ENCODE measurements at places on chromosomes 4 and X. TPM values are rescaled to one million over a fixed set of nuclear protein-coding genes. Genes with fewer than 3 reads are reported as not detected.

GRCh38 chr4:151323667-151324066 lies 1.7 kb downstream of the SH3D19 start:
- H3K36me3 ChIP-seq: no peaks in the 10 kb centered on the region
- H3K27ac ChIP-seq: peak overlapping the region; percentile 57
- H3K4me3 ChIP-seq: peak overlapping the region; percentile 86

ART3 gene
- not detected for polyA plus RNA-seq

NMU gene
- not detected for polyA plus RNA-seq

SRPX2 gene
- polyA plus RNA-seq: 11.6 TPM

- H3K27me3 ChIP-seq: no peaks in the 10 kb centered on the region
- H3K4me1 ChIP-seq: no peaks in the 10 kb centered on the region
- H3K27ac ChIP-seq: no peak overlapping the region
- no peak for DNase-seq
Measured at GRCh38 chr4:137470806-137471205, 61.5 kb downstream of the PCDH18 start.

PNMA6F gene
- polyA plus RNA-seq: not detected

GRCh38 chr4:133493776-133494175 lies 344.7 kb downstream of the PCDH10 start:
- H3K4me3 ChIP-seq: no peak overlapping the region
- H3K36me3 ChIP-seq: no peaks in the 10 kb centered on the region
- H3K4me1 ChIP-seq: no peaks in the 10 kb centered on the region
- H3K27me3 ChIP-seq: no peaks in the 10 kb centered on the region

GRCh38 chr4:139978692-139979091 lies 175.3 kb downstream of the MAML3 start:
- no peaks in the 10 kb centered on the region for H3K27me3 ChIP-seq
- peaks cover 2% of the 10 kb centered on the region for H3K4me1 ChIP-seq
- no peak overlapping the region for H3K4me3 ChIP-seq
- no peak overlapping the region for H3K27ac ChIP-seq
- no peaks in the 10 kb centered on the region for H3K36me3 ChIP-seq
- DNase-seq: no peak

- H3K27me3 ChIP-seq: no peaks in the 10 kb centered on the region
- no peak overlapping the region for H3K27ac ChIP-seq
- DNase-seq: peak; percentile 81
- H3K4me3 ChIP-seq: no peak overlapping the region
Measured at GRCh38 chr4:140135529-140136088, 18.4 kb downstream of the MAML3 start.

KLHL34 gene
- polyA plus RNA-seq: 0.63 TPM

Data from aorta (tissue), 5 donors.